ENCODE measurements at places on chromosomes 2 and 18. TPM values are rescaled to one million over a fixed set of nuclear protein-coding genes. Genes with fewer than 3 reads are reported as not detected.
A peak's percentile ranks its signal among the peaks of the same experiment; 100 is the strongest.

DNA sequence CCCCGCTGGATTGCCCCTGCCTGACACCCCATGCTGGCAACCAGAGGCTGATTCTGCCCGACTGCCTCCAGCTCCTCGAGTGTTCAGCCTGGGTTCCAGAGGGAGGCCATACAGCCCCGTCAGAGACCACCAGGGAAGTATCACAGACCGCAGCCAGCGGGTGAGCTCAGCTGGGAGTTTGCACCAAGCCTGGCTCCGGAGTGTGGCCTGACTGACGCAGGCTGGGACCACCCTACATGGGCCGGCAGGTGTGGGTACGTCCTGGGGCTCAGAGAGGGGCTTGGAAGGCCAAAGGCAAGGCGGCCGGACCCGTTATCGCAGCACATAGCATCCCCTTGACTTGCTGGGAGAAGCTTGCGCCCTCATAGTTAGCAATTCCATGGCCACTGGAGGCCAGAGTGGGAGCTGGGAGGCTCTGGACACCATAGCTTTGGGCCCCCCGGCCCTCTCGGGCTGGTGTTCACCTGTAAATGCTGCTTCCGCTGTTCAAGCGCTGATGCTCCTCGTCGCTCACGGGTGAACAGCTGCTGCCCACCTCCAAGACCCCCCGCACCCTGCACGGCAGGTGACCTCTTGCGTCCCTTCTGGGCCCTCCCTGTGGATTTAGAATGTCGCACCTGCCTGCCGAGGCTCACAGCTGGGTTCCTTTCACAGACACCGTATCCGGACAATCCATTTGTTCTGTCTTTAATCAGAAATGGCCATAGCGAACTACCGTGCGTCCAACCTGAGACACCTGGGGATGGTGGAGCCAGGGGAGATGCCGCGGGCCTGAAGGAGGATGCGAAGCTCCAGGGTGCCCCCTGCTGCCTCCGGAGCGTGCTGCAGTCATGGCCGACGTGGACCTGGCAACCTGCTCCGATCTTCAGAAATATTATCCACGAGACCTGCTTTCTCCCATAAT is 31.2 kb upstream of the SLC66A3 start:
- DNase-seq = peak; percentile 89

- DNase-seq = no peak
These were observed 160.1 kb downstream of the PARD3B start for GRCh38 chr2:204705243-204705932.

- DNase-seq = no peak
These were observed 110.2 kb downstream of the RNF144A start for GRCh38 chr2:7027411-7027810.

GRCh38 chr2:72603481-72603880 is 222.4 kb downstream of the EXOC6B start:
- DNase-seq = no peak

GDF7 gene
- 11.2 TPM for total RNA-seq
